Ascending aorta (tissue), 2 donors: ENCODE measurements at places on chromosomes 7 and 10. TPM values are rescaled to one million over a fixed set of nuclear protein-coding genes. Genes with fewer than 3 reads are reported as not detected.

The ARHGAP19 gene
- total RNA-seq, result 4.5 TPM

- DNase-seq, result peak; percentile 77
Measured at GRCh38 chr10:86535132-86535882, 13.7 kb upstream of the WAPL start.

GRCh38 chr10:11355592-11355991, 255.9 kb downstream of the USP6NL start:
- peak; percentile 39 for DNase-seq

DNA sequence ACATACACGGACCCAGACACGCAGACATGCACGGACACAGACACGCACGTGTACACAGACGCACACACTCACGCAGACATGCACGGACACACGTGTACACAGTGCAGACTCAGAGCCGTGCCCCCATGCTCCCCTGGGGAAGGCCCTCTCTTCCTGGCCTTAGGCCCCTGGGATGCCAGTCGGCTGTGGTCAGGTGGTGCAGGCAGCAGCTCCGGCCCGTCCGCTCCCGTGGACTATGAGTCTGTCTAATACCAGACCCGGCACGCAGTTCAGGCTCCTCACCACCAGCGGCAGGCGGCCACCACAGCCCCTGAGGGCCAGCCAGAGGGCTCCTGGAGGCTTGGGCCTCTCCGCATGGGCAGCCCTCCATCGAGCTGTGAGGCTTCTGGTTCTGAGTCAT, 52.0 kb upstream of the NKX6-2 start:
- DNase-seq, result no peak

GRCh38 chr7:83806538-83806937, 157.6 kb upstream of the SEMA3E start:
- DNase-seq, result no peak

GRCh38 chr7:98230746-98231471, 19.7 kb downstream of the BHLHA15 start:
- DNase-seq, result no peak

The SLC18A2 gene
- total RNA-seq, result not detected

DNA sequence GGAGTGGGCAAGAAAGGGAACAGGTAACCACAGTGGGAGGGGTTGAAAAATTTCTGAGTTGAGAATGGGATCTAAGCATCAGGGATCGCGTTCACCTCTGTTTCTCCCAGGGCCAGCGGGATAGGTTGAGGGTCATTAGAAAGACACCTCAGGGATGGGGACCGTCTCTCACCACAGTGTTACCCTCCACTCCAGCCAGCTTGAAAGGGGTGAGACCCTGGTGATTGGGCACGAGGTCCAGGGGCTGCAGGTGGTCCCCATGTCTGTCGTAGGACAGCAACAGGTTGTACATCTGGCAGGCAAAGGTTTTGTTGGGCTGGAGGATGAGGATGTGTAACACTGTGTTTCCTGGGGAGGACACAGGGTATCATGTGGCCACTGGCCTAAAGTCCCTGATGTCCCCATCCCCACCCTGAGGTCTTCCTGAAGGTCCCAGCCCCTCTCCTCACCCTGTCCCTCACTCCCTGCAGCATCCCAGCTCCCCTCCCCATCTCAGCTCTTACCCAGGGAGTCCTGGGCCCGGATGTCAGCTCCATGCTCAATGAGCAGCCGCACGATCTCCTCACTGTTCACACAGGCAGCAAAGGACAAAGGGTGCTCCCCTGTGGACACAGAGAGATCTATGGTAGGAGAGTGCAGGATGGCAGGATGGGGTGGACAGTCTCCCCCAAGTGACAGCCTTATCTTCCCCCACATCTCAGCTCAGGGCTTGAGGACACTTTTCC, 9.1 kb downstream of the TRPV6 start:
- no peak for DNase-seq

The FAM237B gene
- total RNA-seq, result not detected

GRCh38 chr7:131021460-131021859, 287.5 kb upstream of the KLF14 start:
- DNase-seq, result no peak

DNA sequence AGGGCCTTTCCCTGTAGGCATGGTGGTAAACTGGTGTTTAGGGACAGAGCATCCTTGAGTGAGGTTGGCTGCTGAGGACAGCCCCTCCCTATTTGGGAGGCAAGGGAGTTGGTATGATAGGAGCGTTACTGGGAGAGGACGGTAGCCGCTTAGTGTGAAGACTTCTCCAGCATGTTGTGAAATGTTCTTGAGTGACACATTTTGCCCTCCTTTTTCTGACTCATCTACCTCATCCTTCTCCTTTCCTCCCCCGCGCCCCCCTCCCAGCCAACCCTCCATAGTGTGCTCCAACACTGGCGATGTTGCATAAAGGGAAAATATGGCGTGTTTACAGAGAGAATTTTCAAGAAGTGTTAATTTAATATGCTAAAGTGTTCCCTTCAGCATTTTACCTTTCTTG, 645.0 kb upstream of the GALNT17 start:
- no peak for DNase-seq

- no peak for DNase-seq
Measured at GRCh38 chr7:66100408-66101050, 14.1 kb upstream of the CRCP start.

- no peak for DNase-seq
Measured at GRCh38 chr7:98731651-98732050, 114.6 kb downstream of the NPTX2 start.

DNA sequence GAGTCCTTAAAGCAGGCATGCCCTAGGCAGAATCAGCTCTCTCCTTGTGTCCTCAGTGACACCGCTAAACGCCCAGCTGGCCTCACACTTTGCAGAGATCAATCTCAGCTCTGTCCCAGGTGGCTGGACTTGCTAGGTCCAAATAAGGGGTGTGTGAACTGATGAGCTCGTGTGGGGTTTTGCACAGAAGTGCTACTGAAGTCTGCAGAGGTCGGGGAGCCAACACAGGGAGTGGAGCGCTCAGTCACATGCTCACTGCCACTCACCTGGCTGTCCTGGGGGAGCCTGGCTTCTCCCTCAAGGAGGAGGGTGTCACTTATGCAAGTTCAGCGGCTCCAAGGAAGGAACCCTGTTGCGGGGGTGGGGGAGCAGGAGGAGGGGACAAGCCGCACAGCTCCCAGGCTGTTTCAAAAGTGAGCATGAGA, 2.0 kb downstream of the ELN start:
- no peak for DNase-seq

GRCh38 chr7:148142660-148143248, 447.8 kb upstream of the C7orf33 start:
- DNase-seq, result no peak

DNA sequence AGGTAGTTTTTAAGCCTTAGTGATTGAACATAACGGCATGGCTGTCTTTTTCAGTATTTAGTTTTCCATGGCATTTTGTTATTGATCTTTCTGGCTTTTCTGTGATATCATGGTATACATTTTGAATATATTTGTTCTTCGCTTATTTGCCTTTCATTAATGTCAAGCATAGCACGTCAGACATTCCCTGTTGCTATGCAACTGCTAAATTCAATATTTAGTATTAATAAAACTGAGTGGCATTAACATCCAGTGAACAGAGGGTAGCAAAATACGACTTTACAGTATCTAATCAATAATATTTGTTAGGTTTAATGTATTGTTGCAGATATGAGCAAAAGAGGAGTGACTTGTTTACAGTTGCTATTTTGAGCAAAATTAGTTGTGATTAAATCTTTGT, 72.5 kb downstream of the LCOR start:
- DNase-seq, result no peak

The NEUROD6 gene
- not detected for total RNA-seq

The LBX1 gene
- total RNA-seq, result not detected

GRCh38 chr10:25694206-25694933, 239.7 kb upstream of the MYO3A start:
- no peak for DNase-seq

- DNase-seq, result no peak
Measured at GRCh38 chr10:113552014-113552413, 839 bp upstream of the HABP2 start.

DNA sequence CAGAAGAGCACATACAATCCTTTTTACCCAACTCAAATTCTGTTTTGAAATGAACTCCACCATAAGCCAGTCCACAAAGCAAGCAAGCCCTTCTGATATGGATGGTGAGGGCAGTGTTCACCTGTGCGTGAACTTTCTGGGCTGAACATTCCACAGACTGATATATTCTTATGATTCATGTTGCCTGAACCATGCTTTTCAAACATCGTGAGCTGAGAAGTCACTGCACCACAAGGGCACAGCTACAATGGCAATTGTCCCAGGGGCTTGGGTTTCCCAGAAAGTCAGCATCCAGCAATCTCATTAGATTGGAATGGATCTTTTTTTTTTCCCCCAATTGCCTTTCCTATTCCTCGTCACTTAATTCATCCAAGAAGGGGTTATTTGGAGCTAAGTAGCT, 86.9 kb upstream of the ZNF438 start:
- DNase-seq, result peak; percentile 75

GRCh38 chr7:127927348-127927696, 103.9 kb downstream of the LRRC4 start:
- DNase-seq, result no peak

GRCh38 chr10:124721330-124722045, 22.7 kb downstream of the FAM53B start:
- DNase-seq, result peak; percentile 78

GRCh38 chr7:116239434-116239833, 29.1 kb downstream of the TES start:
- DNase-seq, result no peak

DNA sequence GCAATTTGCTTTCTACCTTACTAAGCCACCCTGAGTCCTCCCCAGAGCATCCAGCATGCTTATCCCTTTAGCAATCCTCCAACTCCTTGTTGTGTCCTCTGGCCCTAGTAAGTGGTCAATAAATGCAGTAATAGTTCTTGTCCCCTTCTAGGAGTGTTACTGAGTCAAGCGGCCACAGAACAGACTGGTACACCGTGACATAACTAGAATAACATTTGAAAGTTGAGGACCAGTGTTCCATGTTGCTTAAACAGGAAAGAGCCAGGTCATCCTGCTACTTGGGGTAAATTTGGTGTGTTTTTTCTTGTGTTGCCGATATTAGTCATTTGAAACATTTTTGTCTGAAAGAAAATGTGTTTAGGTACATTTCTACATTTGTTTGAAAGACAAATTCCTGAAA, 4.8 kb upstream of the CDK6 start:
- no peak for DNase-seq

- no peak for DNase-seq
Measured at GRCh38 chr7:155746188-155746587, 66.1 kb downstream of the SHH start.

The TDRD1 gene
- 0.53 TPM for total RNA-seq

DNA sequence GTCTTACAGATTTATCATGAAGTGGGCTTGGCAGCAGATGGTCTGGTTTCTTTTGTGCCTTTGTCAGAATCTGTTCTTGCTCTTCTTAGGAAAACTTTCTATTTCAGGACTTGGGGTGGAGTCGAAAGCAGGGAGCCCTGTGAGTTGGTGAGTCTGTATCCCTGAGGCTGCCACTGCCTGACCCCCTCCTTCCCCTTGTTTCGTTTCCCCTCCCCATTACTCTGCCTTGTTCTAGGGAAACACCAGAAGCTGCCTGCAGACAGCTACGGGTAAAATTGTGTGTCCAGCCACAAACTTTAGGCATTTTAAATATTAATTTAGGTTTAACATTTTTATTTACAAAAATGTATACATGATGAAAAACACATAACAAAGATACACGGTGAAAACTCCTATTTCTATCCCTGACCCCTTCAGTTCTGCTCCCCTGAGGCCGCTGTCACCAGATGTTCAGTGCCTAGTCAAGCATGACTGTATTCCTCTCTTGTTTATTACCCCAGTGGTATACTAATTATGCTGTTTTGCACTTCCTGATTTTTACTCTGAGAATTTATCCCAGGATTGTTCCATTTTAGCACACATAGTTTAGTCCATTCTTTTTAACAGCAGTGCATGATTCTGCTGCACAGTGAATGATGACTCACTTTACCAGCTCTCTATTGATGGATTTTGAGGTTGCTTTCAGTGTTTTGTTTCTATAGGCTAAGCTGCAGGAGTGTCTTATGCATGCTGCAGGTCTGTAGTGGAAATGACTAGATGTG, 9.1 kb downstream of the TSPAN14 start:
- DNase-seq, result no peak

DNA sequence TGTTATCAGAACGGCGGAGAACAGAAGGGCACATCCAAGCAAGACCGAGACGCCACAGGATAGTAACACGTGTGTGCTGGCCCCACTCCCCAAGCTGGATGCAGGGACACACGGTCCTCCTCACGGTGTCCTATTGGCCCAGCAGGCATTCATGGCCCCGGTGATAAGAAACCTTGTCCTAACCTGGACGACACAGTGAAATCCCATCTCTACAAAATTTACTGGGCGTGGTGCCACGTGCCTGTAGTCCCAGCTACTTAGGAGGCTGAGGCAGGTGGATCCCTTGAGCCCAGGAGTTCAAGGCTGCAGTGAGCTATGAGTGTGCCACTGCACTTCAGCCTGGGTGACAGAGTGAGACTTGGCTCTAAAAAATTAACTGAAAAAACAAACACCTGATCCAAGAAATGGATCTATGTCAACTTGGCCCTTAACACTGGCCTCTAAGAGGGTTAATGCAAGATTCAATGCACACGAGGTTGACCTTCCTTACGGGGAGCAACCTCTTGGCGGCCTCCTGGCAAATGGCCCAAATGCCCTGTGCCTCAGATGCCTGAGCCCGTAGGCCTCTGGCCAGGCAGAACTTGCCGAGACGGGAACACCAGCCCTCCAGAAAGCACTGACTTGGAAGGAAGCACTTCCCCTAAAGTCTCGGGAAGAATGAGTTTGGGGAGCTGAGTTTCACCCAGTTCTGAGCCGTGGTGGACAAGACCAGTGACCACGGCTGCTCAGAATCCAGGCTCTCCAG, 72.3 kb downstream of the ZRANB1 start:
- no peak for DNase-seq

- DNase-seq, result no peak
Measured at GRCh38 chr10:84412482-84412881, 84.1 kb downstream of the CCSER2 start.

DNA sequence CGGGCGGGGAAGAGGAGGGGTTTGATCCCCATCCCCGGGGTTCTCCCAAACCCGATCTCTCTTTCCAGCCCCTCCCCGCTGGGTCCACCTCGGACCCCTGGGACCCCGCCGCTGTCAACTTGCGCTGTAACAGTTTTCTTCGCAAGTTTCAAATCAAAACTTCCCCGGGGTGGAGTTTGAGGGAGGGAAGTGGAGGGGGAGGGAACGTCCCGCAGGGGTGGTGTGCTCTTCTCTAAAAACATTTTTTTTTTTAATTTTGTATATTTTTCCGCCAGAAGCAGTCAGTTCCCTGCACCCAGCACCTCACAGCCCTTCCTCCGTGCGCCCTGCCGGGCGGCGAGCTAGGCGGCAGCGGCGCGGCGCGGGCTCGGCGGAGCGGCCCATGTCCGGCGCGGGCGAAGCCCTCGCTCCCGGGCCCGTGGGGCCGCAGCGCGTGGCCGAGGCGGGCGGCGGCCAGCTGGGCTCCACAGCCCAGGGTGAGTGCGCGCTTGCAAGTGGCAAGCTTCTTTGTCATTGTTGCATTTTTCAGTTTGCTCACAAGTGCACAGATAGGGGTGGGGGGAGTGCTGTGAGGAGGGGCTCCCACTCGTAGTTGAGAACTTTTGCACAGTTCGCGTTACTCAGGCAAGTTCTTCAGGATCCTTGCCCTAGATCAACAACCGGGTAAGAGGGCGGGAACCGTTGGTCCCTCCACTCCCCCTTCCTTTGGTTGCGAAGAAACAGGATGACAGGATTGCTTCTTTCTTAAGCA, 933 bp downstream of the MDFIC start:
- DNase-seq, result no peak

The PNLIPRP2 gene
- not detected for total RNA-seq

The BAMBI gene
- total RNA-seq, result 16.3 TPM

The FAM20C gene
- total RNA-seq, result 90.8 TPM

- DNase-seq, result no peak
Measured at GRCh38 chr10:109379186-109379585, 544.1 kb downstream of the XPNPEP1 start.

The PKD1L1 gene
- 1.1 TPM for total RNA-seq

- DNase-seq, result no peak
Measured at GRCh38 chr10:123962756-123963530, 71.3 kb upstream of the CPXM2 start.
